ENCODE measurements at places on chromosomes 4 and X.

GRCh38 chr4:1296324-1297022, 6.8 kb downstream of the MAEA start:
- DNase-seq, result no peak

DNA sequence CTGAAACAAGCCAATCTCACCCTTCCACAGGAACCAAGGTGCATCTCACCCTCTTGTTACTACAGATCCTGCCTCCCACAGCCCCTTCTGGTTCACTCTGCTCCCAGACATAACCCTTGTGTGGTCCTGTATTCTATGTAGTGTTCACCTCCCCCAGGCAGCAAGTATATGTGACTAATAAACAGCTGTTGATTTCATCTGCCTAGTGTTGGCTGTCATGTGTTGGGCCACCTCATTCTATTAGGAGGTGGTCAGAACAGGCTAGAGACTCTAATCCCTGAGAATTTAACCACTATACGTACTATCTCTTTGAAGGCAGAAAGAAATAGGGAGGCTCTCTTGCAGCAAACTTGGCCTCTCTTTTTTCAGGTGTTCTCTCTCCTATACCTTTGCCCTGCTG, 134.3 kb upstream of the RPL34 start:
- no peak for DNase-seq

DNA sequence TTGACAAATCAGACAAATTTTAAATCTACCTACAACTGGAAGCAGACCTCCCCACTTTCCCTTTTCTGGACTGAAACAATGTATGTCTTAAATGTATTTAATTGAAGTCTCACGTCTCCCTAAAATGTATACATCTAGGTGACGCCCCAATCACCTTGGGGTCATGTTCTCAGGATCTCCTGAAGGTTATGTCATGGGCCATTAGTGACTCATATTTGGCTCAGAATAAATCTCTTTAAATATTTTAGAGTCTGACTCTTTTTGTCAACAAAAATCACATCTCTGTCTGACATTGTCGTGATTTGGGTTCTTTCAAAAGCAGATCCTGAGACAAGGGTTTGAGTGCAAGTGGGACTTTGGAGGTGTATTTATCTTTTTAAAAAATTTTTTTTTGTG, 26.2 kb upstream of the BOD1L1 start:
- DNase-seq, result no peak

DNA sequence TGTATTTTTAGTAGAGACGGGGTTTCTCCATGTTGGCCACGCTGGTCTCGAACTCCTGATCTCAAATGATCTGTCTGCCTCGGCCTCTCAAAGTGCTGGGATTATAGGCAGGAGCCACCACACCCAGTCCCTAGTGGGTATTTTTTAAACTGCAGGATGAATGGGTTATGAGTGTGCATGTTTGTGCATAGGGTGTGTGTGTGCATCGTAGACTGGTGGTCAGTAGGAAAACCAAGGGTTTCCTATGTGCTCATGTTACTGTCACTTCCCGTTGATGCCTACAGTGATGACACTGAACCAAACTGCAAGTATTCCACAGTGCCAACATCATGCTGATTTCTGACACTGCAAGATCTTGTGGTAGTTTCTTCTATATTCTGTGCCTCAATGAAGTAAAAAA, 41.1 kb downstream of the DDIT4L start:
- no peak for DNase-seq

GRCh38 chr4:93751411-93751810, 77.1 kb upstream of the ATOH1 start:
- DNase-seq, result no peak

DNA sequence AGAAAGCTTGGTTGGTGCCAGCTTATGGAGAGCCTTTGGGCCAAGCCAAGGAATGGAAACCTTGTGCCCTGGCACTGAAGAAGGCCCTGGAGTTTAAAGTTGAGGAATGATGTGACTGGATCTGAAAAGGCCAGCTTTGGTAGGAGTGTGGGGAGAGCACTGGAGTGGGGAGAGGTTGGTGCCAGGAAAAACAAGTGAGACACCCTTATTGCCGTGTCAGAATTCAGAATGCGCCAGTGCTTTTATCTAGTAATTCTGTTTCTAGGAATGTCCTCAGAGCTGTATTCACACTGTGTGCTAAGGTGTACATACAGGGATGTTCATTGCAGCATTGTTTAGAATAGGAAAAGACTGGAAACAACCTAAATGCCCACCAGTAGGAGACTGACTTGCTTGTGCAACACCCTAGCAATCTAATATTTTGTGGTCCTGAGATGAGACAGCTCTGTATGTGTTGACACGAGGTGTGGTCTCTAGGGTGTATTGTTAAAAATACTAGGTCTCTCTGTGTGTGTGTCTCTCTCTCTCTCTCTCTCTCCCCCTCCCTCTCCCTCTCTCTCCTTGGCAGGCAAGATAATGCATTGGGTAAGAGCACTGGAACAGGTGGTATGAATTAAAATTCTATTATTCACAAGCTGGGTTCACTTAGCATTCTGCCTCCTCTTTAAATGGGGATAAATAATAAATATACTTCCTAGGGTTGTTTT, 107.8 kb downstream of the GATB start:
- no peak for DNase-seq

GRCh38 chrX:51496501-51497291, at the start of gene NUDT11:
NUDT11 (minus strand) TSS chrX:51496592; CDS start chrX:51496444, 148 bp downstream.
- peak; percentile 73 for DNase-seq

- DNase-seq, result no peak
These were observed 4.6 kb downstream of the DUSP9 start for GRCh38 chrX:153651540-153652079.

DNA sequence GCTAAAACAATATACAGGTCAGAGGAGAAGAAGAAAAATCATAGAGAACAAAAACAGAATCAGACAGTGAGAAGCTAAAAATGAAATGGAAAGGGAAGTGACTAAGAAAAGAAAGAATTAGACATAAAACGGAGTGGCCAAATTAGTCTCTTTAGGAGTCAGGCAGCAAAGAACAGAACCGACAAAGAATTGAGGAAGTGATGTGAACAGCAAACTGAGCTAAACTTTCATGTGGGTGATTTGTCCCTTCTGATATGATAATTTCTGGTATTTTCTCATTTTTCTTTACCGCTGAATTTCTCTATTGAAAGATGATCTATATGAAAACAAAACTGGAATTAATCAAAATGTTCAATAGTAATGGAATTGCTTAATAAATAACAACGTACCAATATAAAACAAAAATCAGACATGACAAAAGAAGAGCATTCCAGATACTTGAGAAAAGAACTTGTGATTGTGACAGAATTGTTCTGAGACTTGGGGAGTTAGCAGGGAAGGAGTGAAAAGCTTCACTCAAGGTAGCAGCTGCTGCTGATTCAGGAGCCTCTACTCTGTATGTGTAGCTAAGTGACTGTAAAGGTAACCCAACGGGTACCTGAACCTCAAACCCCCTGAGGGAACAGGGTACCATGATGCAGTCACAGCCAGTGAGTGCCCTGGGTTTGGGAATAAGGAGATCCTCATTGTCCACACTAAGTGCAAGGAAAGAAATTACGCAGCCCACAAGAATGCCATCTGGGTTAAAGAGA, 8.8 kb downstream of the TAPT1 start:
- DNase-seq, result no peak

DNA sequence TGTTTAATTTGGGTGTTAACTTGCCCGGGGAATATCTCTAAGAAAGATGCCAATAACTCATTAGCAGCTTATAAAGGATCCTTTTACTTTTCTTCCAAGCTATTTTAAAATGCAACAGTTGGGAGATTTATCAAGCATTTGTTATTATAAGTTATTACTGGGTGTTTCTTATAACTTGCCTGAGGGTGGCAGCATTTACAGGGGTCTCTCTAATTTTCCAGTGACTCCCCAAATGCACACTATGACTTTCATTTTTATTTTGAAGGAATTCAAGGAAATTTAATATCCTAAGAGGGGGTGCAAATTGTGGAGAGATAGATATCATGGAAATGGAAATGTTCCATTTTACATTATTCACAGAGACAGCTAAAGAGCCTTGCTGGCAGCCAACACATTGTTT, 138.0 kb downstream of the PDGFRA start:
- DNase-seq, result no peak

- DNase-seq, result no peak
These were observed 902 bp upstream of the LARP1B start for GRCh38 chr4:128060121-128060698.

GRCh38 chr4:74188912-74189311, 31.0 kb downstream of the MTHFD2L start:
- no peak for DNase-seq

GRCh38 chr4:151955721-151956380, 195.0 kb upstream of the GATB start:
- no peak for DNase-seq

- peak; percentile 68 for DNase-seq
These were observed 15.7 kb downstream of the FHL1 start for GRCh38 chrX:136162827-136163570.

DNA sequence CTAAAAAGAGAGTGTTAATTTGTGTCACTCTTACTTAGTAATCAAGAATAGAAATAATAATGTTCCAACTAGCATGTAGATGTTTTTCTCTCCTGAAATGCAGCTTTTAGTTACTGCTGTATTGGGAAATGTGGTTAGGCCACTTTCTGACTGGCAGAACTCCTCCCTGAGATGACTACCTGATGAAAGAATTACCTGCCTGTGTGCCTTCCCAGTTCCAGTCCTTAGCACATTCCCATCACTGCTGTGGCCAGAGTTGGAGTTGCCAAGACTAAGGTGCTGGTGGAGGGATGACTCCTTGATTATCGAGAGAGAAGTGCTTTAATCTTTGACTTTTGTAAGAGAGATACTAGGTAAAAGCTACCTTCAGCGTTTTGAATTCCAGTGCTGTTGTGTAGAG, 9.5 kb downstream of the GAB1 start:
- no peak for DNase-seq

GRCh38 chr4:95142932-95143331, 385.2 kb downstream of the BMPR1B start:
- no peak for DNase-seq

- no peak for DNase-seq
These were observed 232.3 kb upstream of the TENM3 start for GRCh38 chr4:182010876-182011275.

- peak; percentile 78 for DNase-seq
These were observed 1.2 kb downstream of the CPEB2 start for GRCh38 chr4:15003401-15003890.

DNA sequence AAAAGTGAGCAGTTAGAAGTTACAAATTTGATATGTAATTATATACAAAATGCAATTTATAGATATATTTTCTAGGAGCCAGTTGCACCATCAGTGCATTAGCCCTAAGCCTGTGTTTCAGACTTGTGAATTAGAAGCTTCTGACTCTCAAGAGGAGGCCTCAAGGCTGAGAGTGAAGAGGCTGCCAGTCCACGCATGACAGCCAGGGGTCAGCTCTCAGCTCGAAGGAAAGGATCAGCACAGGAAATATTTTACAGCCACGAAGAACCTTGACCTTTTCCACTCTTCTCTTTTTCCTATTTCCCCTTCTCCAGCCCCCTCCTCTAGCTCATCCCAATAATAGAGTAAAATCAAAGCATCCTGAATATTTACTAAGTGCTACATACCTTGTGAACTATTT, 642.4 kb downstream of the TRIML1 start:
- no peak for DNase-seq

- no peak for DNase-seq
These were observed 200.6 kb upstream of the LDB2 start for GRCh38 chr4:17098996-17099395.

- no peak for DNase-seq
These were observed 233.5 kb upstream of the GYPA start for GRCh38 chr4:144374065-144374464.

- DNase-seq, result no peak
These were observed 71.9 kb upstream of the STK26 start for GRCh38 chrX:131951166-131951565.

GRCh38 chrX:97398030-97398551, 514.4 kb downstream of the RPA4 start:
- DNase-seq, result no peak

GRCh38 chr4:147778942-147779341, 47.1 kb downstream of the ARHGAP10 start:
- no peak for DNase-seq

- no peak for DNase-seq
These were observed 127.8 kb upstream of the DIAPH2 start for GRCh38 chrX:96556886-96557285.

DNA sequence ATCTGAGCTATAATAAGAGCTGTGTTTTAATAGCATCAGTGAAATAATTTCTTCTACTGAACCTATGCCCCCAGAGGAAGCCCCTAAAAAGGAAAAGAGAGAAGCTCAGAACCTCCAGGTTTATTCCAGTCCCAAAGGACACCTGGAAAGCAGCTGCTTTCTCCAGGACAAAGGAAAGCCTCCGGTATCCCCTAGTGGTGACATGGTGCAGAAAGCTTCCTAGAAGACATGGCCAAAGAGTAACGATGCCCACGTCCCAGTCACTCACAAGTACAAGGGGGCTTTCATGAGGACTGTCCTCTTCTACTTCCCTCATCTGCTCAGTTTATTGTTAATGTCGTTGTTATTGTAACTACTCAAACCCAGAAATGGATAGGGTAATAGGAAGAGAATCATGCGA, 343.9 kb downstream of the UNC5C start:
- DNase-seq, result no peak

DNA sequence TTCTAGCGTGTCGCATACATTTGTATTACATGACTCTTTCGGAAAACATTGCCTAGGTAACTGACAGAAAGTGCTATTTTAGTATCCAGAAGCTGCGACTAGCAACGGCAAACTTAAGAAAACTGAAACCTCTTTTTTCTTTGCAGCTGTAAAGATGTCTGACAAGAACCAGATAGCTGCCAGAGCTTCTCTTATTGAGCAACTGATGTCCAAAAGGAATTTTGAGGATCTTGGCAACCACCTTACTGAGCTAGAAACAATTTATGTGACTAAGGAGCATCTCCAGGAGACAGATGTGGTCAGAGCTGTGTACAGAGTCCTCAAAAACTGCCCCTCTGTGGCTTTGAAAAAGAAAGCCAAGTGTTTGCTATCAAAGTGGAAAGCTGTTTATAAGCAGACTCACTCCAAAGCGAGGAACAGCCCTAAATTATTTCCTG, 9.4 kb downstream of the TCEANC start:
- DNase-seq, result no peak

DNA sequence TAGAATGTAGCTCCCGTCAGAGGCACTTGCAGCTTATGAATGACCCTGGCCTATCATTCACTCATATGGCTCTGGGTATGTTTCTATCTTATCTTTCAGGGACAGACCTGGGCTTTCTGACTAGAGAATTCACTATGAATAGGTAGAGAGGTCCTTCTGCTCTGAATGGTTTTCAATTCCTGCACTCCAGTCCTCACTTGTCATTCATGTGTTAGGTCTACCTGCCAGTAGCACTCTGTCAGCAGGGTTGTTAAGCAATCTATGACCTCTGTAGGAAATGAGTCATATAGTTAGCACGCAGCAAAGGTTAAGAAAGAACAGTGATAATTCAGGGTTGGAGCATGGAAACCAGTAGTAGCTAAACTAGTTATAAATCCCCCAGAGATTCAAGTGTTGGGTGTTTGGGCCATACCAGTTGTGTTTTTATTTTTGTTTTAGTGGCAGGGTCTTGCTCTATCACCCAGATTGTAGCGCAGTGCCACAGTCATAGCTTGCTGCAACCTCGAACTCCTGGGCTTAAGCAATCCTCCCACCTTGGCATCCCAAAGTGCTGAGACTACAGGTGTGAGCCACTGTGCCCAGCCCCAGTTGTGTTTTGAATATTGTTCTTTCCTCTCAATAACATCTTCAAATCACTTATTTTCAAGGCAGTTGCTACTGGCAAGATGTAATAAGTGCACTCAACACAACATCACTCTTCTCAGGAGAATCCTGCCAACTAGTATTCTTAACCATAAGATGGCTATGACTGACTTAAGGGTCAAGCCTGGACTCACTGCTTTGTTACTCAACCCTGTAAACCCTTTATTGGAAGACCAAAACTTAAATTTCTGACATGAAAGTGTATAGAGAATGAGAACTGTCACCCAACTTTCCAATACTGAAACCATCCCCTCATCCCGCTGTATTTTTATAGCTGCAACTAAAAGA, 25.1 kb downstream of the ARL13A start:
- DNase-seq, result no peak

Measured in left ventricle myocardium superior (tissue), 1 donor.